ENCODE measurements at places on chromosomes 11 and 22.

DNA sequence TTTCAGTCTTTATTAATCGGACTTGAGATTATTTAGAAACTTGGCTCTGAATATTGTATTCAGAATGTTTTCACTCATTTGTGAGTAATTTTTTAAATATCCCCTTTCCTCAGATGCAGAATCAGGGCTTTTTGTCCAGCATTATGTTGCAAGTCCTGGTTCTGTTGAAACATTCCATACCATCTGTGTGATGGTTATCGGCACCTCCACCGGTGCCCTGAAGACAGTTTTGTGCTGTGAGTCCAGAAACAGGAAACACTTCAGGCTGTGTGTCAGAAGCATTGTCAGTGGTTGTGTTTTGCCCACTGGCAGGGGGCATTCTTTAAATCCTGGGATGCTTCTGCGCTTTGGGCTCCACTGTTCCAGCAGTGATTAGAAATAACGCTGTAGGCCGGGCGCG is 20.4 kb downstream of the CDPF1 start:
- no peak for DNase-seq

- DNase-seq: no peak
Measured at GRCh38 chr11:11263238-11264005, 89.6 kb downstream of the CSNK2A3 start.

- DNase-seq: no peak
Measured at GRCh38 chr22:38164551-38164918, 17.1 kb downstream of the PLA2G6 start.

GRCh38 chr11:45294499-45294898 is 8.4 kb upstream of the SYT13 start:
- no peak for DNase-seq

DNA sequence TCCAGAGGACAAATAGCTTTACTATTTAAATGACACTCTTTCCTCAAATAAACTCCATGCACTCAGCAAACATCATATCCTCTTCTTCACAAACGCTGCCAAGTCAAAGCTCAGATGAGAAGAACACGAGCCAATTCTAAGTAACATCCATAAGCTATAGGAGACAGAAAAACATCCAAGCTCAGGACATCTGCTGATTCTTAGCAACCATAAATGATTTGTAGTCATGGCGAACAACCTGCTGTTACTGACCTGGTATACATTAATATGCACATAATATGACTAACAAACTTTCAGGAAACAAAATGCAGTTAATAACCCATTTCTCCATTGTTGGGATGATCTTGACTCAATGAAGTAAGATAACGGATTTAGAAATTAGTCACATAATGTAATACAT is 6.7 kb downstream of the GALNT18 start:
- no peak for DNase-seq

DNA sequence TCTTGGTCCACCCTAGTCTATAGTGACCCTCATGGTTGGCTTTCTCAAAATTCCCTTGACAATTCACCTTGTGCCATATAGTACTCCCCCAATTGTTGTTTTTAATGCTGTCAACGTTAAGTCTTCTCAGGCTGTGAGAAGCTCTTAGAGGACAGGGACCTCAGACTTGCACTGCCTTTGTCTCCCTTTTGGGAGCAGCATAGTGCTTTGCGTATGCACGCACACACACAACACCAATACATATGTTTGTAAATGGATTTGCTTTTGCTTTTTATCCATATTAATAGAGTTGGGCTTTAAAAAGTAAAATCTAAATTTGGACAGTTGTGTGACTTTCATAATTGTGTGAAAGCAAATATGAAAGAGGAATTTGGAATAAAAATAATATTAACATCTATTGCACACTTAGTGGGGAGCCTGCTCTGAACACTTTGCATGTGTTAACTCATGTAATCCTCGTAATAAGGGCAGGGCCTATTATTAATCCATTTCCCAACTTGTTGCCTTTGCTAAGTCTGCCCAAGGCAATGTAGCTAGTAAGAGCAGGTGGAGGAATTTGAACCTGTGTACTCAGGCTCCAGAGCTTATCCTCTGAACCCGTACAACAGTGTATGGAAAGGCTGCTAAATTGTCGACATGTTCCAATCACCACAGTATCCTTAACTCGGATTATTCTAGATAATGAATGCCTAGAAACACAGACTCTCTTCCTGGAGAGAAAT is 257.7 kb upstream of the NARS2 start:
- DNase-seq: no peak

GRCh38 chr11:64536997-64537396 is 54.0 kb upstream of the SLC22A12 start:
- DNase-seq: no peak

DNA sequence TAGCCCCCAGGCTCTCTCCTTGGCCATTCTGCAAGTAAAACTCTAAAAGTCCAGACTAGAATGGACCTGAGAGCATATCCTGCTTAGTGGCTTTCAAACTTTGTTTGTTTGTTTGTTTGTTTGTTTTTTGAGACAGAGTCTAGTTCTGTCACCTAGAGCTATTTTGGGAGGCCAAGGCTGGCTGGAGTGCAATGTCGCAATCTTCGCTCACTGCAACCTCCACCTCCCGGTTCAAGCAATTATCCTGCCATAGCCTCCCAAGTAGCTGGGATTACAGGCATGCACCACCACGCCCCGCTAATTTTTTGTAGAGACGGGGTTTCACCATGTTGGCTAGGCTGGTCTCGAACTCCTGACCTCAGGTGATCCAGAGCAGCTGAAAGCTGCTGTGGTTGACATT is 28.9 kb downstream of the DAGLA start:
- no peak for DNase-seq

GRCh38 chr11:11346303-11346702 is 6.7 kb downstream of the CSNK2A3 start:
- no peak for DNase-seq

GRCh38 chr22:46108564-46109473 is 41.5 kb upstream of the PPARA start:
- DNase-seq: no peak

DNA sequence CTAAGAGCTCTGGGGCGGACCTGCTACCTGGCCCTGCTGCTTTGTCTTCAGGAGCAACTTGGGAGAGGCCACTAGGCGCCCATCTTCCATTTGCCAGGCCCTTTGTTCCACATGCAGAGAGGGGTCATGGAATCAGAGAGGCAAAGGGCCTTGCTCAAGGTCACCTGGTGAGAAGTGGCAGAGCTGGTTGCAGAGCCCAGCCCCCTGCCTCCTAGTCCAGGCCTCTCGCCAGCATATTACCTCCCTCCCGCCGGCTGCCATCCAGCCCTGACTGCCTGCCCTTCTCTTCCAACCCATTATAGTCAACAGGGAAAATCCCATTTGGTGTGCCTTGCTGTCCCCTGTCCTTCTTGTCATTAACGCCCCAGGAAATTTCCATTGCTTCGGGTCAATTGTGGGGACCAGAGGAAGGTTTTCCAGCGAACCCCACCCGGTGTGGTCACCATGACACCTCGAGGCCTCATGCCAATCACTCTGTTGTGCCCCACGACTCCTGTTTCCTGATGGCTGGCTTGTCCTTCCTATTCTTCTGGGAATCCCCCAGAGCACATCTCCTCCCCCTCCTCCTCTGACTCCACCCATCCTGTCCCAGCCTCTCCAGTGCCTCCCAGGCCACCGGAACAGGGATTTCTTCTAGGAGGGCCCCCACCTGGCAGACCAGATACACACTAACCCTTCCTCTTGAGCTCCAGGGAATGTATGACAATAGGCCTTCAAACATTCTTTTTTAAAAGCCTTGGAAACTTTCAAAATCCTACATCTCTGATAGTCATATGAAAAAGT is 77.0 kb downstream of the NECTIN1 start:
- DNase-seq: no peak

GRCh38 chr11:9001736-9002135 is 2.1 kb downstream of the NRIP3 start:
- DNase-seq: no peak

GRCh38 chr11:78683774-78684173 is 109.1 kb upstream of the NARS2 start:
- no peak for DNase-seq

DNA sequence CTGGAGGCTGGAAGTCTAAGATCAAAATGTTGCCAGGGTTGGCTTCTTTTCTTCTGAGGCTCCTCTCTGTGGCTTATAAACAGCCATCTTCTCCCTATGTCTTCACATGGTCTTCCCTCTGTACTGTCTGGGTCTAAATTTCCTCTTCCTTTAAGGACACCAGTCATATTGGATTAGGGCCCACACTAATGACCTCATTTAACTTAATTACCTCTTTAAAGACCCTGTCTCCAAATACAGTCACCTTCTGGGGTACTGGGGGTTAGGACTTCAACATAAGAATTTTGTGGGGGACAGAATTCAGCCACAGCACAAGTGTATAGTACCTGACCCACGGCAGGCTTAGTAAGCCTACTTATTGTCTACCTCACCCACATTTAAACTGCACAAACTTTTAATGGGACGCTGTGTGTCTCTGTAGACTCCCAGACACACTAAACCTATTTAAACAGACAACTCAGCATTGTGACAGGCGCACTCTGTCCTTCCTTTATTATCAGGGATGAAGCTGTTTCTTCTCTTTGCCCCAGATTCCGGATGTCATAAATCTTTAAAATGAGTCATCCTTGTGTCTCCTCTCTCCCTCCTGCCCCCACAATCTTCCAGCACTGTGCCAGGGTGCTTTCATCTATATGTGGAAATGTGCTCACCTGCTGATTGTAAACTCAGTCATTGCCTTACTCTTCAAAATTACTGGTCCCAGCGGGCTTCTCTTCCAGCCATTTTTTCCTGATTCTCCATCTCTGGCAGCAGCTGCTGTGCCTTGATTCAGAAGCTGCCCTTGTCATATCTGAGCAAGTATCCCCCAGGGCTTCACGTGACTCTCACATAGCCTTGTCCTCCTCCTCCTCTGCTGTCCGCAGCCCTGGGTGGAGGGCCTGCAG is 5.4 kb upstream of the MAPK8IP1 start:
- no peak for DNase-seq

GRCh38 chr22:35657571-35658312 is 9.5 kb downstream of the APOL6 start:
- no peak for DNase-seq

GRCh38 chr11:112962579-112963367 is 1.6 kb downstream of the NCAM1 start:
- DNase-seq: no peak

GRCh38 chr11:62732830-62733229 is 4.5 kb downstream of the TTC9C start:
- no peak for DNase-seq

GRCh38 chr22:43399338-43399979 is 12.4 kb upstream of the MPPED1 start:
- DNase-seq: no peak

DNA sequence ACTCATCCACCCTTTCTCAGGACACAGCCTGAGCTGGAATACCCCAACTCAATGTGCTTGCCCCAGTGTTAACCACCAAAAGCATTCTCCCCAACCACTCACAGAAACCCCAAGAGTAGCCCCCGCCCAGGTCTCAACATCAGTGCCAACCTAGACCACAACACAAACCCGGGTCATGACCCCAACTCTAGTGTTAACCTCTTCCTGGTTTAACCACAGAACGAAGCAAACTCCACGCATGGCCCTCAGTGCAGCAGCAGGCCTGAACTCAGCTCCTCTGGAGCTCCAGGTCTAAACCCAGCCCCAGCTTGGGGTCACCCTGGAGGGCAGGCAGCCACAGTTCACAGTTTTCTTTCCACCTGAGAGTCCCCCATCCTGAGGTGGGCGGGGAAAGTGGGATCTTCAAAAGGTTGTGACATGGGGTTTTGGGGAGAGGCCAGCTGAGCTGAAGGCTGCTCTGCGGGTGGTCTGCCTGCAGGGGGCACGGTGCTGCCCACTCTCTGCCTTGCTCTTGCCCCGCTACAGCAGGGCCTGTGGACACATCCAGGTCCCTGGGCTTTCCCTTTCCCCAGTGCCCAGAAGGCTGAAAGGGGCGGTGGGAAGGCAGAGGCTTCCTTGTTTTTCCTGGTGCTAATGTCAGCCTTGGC is 37.9 kb downstream of the NECTIN1 start:
- no peak for DNase-seq

DNA sequence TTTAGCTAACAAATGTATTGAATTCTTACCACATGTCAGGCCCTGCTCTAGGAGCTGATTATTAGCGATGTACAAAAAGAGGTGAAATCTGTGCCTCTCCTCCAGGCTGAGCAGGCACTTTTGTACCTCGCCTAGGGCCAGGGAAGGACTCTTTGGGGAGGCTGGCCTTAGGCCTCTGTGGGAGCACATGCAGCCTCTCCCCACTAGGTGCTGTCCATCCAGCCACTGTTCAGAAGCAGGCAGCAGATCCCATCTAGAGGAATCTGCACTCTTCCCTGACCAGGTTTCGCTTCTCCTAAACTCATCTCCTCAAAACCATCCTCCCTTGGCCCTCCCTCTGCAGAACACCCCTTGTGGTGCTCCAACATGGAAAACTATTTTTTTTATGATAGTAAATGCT is 51.9 kb upstream of the WT1 start:
- no peak for DNase-seq

- DNase-seq: no peak
Measured at GRCh38 chr22:24421428-24421931, 5.9 kb upstream of the ADORA2A start.

DNA sequence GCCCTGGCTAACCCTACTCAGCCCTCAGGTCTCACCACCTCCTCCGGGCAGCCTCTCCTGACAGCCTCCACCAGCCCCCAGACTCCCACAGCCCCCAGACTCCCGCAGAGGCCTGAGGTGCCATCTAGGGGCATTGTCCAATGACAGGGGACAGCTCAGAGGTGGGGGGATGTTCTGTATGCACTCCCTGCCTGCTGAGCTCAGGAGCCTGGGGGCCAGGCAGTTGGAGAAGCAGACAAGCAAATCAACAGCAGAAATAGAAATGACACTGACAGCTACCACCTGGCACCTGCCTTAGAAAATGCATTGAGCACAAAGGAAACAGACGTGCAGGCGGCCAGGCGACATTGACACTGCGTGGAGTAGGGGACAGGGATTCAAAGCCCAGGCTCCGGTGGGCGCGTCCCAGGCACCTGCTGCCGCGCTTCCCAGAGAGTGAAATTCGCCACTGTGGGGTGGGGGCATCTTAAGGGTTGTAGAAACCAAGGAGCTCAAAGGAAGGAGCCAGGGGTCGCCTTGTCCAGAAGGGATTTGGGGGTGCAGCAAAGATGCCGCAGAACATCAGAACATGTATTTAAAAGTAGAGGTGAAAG is 22.5 kb upstream of the WNT7B start:
- no peak for DNase-seq

DNA sequence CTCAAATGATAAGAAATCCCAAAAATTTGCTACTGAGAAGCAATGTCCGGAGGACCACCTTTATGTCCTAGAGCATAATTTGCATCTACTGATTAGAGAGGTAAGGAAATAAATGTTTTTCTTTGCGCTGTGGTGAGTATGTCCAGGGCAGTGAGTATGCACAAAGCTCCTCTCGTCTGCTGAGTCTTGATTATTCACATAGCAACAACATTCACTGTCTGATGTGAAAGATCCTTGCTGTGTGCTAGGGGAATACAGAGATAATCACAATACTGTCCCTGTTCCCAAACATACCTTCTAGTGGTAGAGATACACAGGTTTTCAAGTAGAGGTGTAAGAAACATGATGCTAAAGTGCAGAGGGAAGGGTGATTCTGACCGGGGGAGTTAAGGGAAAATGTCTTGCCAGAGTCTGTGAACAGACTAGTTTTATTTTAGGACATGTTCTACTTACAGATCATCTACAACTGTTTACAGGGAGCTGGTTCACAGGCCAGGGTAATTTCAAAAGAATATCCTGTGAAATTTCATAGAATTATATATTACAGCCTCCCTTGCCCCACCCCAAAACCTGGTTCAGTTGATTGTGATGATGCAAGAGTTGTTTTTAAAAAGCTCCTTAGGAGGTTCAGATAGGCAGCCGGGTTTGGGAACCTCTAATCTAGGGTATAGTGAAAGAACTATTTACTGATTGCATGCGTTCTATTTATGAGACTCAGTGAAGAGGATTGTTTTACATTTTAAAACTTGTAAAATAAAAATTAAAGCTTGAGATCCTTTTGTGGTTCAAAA is 12.6 kb downstream of the MED17 start:
- no peak for DNase-seq

Measured in T-helper 22 cell (primary cell).